Thyroid gland (tissue), 4 donors: ENCODE measurements at places on chromosomes 3 and 15. TPM values are rescaled to one million over a fixed set of nuclear protein-coding genes. Genes with fewer than 3 reads are reported as not detected.

ZNF660 gene
- total RNA-seq = 5.2 TPM

AADACL2 gene
- not detected for total RNA-seq

CADM2 gene
- 4.3 TPM for total RNA-seq

TNFAIP8L3 gene
- total RNA-seq = 3.1 TPM

MAP6D1 gene
- 3.0 TPM for total RNA-seq

SERPINI2 gene
- total RNA-seq = not detected

- no peak for DNase-seq
These were observed 138.5 kb downstream of the NTRK3 start for GRCh38 chr15:88118035-88118434.

DNA sequence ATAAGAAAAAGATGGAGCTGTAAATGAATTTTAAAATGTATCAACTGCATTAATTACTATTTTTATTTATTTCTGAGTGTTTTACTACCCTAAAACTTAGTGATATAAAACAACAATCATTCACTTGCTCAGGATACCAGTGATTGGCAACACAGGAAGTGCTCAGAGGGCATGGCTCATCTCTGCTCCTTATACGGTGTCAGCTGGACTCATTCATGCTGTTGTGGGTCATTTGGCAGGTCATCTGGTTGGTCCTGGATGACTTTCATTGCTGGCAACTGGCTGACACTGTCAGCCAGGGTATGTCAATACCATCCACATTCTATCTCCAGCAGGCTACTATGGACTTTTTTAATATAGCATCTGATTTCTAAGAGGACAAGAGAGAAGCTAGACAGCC, 689.6 kb upstream of the NECTIN3 start:
- DNase-seq = no peak

DNA sequence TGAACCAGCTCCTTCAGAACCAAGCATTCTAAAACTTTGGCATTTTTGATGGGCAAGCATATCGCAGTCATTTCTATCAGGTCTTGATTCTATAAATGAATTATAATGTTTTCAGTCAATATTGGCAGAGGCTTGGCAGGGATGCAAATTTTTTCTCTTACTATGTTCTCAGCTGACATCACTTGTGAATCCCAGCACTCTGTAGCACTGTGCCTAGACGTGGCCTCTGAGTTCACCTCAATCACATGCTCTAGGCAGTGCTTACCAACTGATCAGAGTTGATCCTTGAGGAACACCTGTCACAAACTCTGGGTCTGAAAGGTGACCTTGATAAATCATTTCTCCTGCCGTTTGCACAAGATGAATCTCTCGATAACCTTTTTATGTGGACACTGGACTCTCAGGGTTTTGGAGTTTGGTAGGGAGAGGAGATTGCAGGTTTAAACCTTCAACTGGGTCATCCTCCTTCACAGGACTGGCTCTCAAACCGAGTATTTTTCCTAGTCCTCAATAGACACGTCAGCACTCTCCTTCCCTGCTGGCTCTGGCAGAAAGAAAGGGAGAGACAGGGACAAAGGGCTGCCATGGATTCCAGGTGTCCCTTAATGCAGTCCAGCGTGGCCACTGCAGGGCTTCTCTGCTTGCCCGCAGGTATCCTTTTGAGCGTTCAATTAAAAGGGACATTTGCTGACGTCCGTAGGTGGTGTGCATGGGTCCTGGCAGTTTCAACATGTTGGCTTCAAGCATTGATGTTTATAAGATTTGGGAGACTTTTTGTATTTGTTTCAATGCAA, 222.3 kb upstream of the CMC1 start:
- no peak for DNase-seq

- no peak for DNase-seq
These were observed 23.6 kb downstream of the VEPH1 start for GRCh38 chr3:157479464-157480243.

DNA sequence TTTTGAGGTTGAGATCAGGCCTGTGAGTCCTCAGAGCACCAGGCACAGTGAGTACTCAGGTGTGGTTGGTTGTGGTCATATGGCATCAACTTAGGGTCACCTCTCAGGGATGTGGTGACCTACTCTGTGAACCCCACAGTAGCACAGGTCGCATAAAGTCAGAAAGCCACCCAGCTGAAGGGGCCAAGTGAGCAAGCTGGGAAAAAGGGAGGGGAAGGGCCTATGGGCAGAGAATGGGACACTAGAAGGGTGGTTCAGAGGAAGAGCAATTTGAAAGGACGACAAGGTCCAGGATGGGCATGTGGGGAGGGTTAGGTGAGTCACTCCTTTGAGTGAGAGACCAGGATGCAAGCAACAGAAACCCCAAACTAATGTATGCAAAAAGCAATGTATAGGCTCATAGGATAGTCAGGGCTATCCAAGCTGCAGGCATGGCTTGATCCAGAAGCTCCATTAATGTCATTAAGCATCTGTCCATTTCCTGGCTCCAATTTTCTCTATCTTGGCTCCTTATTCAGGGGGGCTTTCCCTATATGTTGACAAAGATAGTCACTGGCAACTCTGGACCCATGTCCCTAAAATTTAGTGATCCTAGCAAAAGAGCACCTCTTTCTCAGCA, 33.5 kb downstream of the HMCES start:
- DNase-seq = no peak

DNA sequence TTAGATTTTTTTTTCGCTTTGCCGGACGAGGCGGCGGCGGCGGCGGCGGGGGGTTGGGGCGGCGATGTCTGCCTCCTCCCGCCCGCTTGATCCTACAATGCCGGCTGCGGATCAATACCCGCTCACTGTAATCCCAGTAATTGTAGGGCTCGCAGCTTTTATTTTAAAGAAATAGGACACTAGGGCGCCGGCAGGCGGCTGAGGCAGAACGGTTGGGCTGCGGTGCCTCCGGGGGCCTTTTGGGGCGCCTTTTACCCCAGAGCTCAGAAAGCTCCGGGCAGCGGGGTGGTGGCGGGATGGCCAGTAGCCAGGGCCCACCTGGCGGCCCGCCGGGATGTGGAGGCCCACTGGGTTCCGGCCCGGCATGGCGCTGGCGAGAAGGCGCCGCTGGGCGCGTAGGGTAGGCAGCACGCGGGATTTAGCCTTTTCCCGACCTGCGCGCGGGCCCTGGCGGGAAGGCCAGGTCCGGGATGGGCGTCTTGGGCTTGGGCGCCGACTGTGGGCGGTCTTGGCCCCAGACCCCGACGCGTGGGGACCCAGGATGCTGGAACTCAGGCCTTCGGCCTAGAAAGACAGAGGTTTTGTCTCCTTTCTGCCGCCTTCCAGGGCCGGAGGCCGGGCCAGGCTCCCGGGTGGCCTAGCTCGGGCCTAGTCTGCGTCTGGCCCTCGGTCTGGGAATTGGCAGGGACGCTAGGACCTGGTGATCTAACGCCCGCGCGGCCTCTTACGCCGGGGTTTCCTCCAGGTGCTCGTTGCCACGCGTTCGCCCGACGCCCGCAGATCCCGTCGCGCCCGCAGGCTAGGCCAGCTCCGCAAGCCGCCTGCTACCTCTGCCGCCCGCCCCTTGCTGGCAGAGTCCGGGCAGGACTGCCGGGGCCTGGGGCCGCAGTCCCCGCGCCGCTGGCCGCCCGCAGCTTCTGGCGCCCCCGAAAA, 15.5 kb upstream of the ONECUT1 start:
- DNase-seq = no peak

DNA sequence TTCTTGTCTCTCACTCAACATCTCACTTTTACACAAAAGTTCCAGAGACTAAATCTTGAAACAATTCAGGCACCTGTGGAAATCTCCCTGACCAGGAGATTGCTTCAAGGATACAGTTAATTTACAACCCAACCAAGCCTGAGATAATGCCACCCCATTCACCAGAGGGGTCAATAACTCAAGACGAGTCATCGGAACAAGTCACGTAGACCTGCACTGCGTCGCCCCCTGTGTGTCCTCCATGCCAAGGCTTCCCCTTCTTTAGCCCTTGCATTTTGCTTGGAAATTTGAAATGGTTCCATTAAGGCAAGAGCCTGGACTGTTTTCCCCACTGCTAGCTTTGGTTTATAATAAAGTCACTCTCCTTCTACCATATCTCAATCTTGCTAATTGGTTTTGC, 129.0 kb upstream of the NEO1 start:
- no peak for DNase-seq

DNA sequence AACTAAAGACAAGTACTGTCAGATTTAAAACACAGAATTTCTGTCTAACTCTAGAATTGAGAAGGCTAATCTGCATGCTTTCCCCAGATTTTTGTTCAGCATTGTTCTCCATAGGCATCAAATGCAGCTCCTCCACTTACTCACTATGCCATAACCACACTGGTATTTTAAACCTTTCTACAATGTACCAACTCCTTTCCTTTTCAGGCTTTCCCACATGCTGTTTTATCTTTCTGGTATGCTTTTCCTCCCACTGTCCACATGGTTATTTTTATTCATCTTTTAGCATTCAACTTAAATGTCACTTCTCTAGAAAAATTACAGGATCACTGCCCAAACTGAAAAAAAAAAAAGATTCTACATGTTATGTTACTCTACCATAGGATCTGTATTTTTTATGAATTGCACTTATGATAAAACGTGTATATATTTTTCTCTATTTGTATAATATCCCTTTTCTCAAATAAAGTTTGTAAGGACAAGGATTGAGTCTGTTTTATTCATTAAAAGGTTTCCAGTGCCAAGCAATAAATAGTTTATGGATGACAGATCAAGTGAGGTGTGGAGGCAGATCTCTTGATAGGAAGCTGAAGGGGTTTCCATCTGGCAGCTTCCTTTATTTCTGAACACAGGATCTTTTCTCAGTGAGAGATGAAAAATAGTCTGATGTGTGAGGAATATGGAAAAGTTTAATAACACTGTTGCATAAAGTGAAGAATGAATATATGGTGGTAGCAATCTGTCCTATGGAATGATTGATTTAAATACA, 1064.5 kb downstream of the ZPLD1 start:
- no peak for DNase-seq

DNA sequence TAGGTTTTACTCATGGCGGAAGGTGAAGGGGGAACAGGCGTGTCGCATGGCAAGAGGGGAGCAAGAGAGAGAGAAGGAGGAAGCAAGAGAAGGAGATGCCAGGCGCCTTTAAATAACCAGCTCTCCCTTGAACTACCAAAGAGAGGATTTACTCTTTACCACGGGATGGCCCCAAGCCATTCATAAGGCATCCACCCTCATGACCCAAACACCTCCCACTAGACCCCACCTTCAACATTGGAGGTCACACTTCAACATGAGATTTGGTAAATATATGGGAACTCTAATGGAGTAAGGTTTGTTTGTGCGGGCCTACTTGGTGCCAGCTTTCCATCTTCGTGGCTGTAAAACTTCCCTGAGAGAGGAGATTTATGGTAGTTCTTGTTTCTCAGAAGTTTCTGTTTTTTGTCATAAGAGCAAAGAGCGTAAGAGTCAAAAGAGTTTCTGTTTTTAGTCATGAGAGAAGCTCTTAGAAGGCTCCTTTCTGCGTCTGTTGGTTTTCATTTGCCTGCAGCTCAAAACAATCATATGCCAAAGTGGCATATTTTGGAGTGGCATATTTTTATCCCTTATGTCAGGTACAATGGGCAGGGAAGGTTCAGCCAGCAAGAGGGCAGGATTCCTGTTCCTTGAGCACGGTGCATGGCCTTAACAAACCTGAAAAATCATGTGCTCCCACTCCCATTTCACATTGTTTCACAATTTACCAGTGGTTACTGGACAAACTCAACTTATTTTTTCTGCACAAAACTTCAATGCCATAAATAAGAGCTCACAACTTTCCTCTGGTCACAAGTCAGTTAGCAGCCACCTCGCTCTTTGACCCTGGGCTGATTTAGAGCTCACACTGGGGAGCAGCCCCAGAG, 12.5 kb downstream of the PML start:
- DNase-seq = no peak

GRCh38 chr3:111582120-111582474, 13.0 kb downstream of the ZBED2 start:
- peak; percentile 41 for DNase-seq

- DNase-seq = no peak
These were observed 102.6 kb downstream of the ALDH1A2 start for GRCh38 chr15:57962887-57963286.

GRCh38 chr15:67548862-67549651, 6.6 kb downstream of the MAP2K5 start:
- DNase-seq = no peak
